ENCODE measurements at places on chromosomes 7 and 10.
A peak's percentile ranks its signal among the peaks of the same experiment; 100 is the strongest.

- no peak for DNase-seq
Measured at GRCh38 chr10:110074298-110074697, 66.5 kb downstream of the ADD3 start.

DNA sequence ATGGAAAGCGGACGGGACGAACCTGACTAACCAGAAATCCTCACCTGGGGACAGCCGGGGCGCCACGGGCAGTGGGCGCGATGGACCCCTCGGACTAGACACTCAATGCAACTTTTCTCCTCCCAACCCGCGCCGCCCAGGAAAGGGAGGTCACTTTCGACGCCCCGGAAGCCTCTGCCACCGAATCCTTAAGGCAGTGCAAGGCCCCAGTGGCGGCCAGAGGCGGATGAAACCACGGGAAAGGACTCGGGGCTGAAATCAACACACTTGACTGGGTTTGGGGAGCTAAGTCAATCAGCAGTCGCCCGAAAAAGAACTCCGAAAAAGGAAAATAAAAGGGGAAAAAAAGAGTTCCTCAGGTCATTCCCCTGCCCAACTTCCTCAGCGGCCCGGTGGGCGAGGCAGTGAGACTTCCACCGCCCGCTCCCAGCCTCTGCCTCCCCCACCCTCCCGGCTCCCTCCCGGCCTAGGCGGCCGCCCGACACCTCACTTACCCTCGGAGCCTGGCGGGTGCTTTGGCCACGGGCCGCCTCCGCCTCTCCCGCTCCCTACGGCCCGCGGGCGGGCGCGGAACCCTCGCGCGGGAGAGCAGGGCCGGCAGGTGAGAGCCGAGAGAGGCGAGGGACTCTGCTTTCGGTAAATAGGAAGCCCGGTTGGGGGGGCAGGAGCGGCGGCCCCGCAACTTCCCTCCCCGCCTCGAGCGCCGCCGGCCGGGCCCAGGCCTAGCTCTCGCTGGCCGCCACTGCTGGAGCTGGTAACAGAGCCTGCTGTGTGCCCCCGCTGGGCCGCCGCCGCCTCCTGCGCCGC, 518 bp downstream of the WAPL start:
- peak; percentile 62 for DNase-seq

- DNase-seq = no peak
Measured at GRCh38 chr10:122249303-122249850, 21.7 kb upstream of the BTBD16 start.

GRCh38 chr7:36336390-36336789, 53.3 kb upstream of the ANLN start:
- no peak for DNase-seq
